ENCODE measurements at places on chromosomes 1 and 21.

- DNase-seq = no peak
Observed at GRCh38 chr1:195030793-195031192, 1577.4 kb downstream of the KCNT2 start.

DNA sequence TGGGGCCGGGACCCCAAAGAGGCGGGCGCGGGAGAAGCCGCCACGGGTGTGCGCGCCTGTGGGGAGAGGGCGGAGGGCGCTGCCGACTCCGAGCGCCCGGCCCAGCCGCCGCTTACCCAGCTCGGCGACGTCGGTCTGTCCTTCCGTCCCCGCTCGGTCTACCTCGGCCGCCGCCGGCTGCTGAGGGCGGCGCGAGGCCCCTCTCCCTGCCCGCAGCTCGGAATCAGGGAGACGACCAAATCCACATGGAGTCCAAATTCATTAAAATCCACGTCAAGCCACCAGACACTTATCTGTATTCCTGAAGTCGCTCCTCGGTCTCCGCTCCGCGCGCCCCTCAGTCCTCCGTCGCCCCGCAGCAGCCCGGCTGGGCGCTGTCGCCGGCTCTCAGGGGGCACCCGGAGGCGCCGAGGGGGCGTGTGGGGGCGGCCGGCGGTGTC lies 637 bp downstream of the PLXNA2 start:
- peak; percentile 59 for DNase-seq

DNA sequence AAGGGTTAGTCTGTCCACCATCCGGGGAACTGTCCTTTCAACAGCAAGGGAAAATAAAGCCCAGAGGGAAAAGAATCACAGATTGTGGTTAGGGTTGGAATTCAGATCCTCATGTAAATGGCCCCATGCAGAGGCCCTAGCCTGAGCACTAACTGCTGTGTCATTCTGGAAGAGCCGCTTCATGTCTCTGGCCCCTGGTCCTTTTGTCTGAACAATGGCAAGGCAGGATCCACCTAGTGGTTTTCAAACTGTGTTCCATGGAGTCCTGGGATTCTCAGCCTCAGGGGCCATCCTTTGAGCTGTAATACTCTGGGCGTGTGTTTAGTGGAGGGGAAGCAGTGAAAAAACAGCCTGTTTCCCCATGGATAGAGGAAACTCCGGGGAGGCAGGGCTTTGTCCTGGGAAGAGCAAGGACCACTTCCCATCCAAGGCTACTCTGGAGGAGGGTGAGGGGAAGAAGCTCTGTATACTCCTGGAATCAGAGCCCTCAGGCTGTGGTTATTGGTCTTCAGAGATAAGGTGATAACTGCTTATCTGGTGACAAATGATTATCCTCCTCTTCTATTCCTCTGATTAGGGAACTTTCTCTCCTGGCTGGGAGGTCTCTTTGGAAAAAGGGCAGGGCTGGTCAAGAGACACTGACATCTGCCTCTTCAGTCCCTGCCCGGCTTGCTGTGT lies 19.2 kb downstream of the PAX7 start:
- no peak for DNase-seq

DNA sequence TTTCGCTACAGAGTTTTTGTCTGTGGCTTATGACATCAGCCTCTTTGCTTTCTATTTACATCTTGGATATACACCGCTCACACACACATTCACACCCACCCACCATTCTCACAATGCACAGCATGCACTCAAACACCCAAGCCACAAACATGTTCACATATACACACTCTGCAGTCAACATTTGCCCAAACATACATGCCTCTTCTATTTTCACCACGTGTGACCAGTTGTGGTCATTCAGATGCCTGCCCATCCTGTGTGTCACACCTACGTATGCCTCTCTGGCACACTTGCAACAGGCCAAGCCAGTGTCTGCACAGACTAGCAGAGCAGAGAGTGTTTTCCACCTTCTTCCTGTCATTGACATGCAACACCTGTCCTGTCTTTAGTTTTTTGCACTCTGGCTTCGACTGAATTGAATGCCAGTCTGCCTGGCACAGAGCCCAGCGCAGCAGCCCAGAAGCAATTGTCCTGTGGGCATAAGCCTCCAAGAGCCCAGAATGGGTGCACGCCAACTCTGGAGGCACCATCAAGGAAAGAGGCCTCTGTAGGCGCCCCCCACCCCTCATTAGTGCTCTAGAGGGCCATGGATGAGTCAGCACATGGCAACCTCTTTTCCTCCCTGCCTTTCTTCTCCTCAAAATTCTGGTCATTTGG lies 37.7 kb upstream of the LRRN2 start:
- peak; percentile 96 for DNase-seq

- DNase-seq = no peak
Observed at GRCh38 chr21:35398346-35398982, 349.4 kb upstream of the RUNX1 start.

- DNase-seq = no peak
Observed at GRCh38 chr21:34261841-34262468, 101.9 kb upstream of the KCNE2 start.

All from NCI-H1105 treated with DMSO at 0.1 percent for 48 hours (cell line).